ENCODE measurements at places on chromosomes 3 and 15.

DNA sequence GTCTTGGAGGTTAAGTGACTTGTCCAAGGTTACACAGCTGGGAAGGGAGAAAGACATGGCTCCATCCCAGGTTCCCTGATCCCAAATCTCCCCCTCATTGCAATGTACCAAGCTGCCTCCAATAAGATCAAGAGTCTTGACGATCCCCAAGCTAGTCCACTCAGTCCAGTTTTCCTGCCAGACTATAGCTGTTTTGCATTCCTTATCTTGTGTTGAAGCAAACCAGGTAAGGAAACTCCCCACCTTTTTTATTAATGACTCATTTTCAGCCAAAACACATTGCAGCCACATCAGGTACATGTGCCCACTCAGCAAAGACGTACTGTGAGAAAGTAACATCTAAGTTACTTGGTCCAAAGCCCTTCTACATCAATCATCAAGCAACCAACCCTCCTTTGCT, 41.9 kb downstream of the LIPC start:
- peak; percentile 13 for DNase-seq

DNA sequence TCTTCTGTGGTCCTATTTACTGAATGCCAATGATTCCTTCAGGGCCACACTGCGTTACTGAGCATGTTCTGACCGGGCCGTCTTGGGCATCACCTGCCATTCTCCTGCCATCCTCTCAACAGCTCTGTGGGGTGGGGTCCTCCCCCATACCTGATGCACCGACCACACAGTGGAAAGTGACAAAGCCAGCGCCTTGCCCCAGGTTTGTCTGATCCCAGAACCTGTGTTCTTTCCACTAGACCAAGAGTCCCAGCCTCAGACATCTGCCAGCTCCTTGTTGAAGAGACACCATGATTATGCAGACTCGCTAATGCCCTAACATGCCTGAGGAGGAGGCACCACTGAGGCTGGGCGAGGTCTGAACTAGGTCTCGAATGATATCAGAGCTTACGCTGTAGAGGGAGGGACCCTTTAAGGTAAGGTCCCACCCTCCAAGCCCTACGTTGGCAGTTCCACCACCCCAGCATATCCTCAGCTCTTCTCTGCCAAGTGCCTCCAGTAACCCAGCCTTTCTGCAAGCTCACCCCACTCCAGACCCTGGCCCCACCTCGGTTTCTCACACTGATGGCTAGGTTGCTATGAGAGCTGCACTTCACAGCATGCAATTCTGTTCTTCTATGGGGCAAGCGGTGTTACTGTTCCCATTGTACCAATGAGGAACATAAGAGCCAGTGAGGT, 29.8 kb upstream of the PLXNA1 start:
- no peak for DNase-seq

GRCh38 chr15:81296673-81297072, 27.3 kb downstream of the STARD5 start:
- DNase-seq, result peak; percentile 83

DNA sequence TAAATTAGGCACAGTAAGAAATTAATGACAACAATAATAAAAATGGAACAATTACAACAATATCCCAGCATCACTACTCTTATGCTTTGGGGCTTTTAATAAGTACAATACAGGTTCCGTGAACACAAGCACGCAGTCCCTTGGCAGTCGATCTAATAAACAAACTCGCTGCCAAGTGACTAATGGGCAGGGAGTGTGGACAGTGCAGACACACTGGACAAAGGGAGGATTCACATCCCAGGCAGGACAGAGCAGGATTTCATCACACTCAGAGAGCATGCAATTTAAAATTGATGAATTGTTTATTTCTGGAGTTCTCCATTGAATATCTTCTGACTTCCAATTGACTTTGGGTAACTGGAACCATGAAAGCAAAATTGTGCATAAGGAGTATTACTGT, 524.1 kb upstream of the CFAP20DC start:
- no peak for DNase-seq

GRCh38 chr3:97952280-97952679, 20.0 kb downstream of the RIOX2 start:
- DNase-seq, result no peak

GRCh38 chr15:66298803-66299251, 5.5 kb downstream of the DIS3L start:
- no peak for DNase-seq

DNA sequence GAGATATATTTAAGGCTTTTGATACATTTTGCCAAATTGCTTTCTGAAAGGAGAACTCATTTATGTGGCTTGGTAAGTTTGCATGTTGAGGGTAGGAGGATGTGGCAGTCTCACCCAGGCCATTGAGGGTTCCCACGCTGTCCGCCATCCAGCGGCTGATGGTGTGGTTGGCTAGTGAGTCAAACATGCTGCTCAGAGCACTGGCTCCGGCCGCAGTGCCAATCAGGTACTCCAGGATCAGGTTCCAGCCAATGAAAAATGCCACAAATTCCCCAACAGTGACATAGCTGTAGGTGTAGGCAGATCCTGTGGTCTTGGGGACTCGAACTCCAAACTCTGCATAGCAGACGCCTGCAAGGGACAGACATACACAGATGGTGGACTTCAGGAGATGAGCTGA, 82.3 kb downstream of the CLDN11 start:
- no peak for DNase-seq

- peak; percentile 13 for DNase-seq
Observed at GRCh38 chr15:85318048-85318731, 62.2 kb upstream of the AKAP13 start.

DNA sequence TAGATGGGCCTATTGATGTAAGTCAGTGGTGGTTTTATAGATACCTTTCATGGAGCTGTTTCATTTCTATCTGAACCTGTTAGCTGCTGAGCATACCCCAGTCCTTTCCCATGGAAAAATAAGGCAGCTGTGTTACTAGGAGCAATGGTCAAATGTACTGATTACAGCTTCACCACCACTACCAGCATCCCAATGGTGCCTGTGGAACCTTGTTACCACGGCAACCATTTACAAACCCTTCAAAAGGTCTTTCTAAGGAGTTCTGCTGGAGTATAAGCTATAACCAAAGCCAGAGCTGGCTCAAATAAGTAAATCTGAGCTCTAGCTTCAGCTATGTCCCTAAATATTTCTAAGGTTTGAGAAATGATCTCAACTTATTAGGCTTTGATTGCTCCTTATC, 133.4 kb upstream of the ACP3 start:
- no peak for DNase-seq

DNA sequence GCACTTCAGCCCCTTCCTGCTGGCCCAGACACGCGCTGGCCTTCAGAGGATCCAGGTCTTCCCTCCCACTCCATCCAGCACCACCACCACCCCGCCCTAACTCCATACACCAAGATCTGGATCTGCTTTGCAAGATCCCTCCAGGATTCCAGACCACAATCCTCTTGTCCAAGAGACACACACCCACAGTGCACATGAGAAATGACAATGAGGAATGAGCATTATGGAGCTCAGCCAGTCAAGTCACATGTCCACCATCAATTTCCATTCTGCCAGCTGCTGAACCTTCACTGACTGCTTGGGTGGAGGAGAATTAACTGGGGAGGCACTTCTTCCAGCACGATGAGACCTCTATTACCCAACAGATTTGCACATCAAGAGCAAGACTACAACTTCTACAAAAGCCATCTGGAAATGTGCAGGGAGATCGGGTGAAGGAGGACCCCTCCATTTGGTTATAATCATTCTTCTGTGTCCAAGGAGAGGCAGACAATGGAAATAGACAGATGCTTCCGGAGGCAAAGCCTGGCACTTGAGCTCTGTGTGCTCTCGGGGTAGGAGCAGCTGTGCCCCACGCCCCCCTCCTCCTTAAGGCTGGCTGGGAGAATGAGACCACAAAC, 12.3 kb upstream of the SPATA12 start:
- no peak for DNase-seq

DNA sequence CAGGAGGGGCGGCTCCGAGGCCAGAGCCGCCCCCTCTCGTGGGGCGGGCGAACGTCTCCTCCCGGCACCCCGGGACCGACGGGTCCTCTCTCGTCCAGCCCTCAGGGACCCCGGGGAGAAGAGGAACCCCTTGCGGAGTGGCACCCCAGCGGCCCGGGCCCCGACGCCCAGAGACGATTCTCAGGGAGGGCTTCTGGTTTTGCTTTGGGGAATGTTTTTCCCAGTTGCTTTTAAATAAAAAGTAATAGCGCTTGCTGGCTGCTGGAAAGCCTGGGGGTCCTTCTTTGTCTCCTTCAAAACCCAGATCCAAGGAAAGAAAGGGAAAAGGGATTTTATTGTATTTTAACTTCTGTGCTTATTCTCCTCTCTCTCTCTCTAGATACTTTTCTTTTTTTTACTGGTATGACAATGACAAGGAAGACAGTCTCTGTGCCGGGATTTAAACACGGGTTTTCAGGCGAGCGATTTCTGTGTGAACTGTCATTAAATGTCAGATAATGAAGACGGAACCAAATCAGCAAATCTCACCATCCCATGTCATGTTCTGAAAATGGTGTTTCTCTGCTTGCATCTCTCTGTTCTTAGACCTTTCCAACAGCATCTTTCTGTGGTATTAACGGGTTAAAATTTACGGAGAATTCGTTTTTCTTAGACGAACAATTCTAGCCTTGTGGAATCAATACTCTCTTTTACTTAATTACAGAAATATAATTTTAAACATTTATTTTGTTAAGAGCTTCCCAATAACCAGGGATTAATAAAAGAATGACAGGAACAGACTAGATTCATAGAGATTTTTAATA, 530 bp upstream of the PCOLCE2 start:
- DNase-seq, result no peak

DNA sequence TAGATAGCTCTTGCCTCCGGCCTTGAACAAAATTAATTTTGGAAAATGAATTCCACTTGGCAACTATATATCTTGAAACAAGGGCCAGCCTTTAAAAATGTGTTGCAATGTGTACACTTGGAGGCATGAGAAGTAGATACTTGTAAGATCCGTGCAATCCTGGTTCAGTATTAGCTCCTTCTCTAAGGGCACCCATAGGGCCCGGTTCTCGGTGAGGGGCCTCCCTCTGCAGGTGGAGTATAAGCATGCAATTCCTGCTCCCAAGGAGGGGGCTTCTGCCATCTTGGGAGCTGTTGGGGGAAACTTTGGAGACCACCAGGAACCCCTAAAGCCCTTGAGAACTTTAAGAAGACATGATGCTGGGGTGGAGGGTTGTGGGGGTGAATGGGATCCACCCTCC, 388.7 kb upstream of the RGMA start:
- DNase-seq, result no peak

DNA sequence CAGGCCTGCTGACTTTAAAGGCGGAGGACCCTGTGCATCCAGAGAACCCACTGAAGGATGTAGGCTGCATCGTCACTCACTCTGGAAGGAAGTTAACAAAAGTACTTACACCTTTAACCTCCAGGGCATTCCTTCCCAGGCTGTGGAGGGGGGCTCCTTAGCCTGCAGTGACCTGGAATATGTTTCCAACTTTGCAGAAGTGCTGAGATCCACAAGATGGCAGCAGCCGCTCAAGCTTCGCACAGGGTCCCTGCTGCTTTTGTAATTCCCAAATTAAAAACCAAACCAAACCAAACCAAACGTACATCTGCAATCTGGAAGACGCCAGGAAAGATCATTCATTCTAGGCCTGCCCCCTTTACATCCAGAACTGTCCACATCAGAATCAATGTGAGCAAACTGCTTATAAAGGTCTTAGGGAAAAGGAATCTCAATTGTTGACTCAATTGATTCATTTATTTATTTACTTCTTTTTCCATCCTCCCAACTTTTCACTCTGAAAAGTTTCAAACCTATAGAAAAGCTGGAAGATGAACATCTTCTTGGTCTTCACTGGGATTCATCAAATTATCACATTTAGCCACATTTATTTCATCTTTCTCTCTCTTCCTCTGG, 70.5 kb upstream of the KLHL25 start:
- DNase-seq, result peak; percentile 13

DNA sequence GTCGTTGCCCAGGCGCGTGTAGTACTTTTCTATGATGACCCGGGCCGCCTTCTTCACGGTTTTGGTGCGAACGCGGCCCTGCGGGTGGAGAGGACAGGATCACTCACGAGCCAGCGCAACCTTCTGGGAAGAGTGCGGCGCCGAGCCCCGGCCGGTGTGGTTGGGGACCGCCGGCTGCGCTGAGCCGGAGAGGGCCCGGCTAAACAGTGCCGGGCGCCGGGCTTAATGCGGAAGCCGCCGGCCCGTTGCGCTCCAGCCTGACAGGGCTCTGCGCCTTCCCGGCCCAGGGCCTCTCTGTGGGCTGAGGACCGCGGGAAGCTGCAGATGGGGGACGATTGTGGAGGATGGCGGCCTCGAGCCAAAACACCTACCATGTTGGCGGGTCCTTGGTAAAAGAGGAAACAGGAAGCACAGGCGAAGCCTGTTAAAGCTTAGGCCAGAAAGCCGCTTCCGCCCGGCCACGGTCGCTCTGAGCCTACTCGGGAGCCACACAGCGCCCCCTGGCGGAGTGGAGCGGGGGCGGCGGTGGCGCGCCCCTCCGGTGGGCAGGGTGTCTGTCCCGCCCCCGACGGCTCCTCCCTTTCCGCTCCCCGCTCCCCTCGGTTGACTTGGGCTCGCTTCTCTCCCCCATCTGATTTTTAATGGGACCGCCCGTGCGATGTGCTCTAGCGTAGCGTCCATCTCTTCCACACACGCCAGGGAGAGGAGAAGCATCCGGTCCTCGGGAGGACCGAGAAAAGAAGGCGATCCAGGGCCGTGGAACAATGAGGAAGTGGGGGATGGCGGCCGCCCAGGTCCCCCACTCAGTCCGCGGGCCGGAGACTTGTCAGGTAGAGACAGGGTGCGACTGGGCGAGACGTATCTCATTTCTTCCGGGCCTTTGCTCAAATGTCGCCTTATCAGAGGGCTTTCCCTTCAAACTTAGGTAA, at the start of gene RPS17:
TSS of gene RPS17 (minus strand) at position 403 of the 929 bp plus-strand sequence. CDS start at position 374, 29 bp downstream.
- DNase-seq, result peak; percentile 98

DNA sequence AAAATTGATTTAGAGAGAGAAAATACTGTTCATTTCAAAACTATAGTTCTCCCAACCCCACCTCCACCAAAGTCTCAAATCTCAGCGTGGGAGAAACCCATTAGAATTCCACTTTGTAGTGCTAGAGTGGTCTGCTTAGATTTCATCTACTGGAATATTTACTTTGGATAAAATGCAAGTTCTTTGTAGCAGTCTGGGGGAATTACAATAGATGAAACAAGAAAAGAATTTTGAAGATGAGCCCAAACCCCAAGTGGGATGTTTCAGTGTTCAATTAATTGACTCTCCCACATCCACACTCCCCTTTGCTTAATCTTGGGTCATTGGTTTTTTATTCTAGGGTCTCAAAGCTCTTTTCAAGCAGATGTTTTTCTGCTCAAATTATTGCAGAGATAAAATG, 97.8 kb downstream of the RPL22L1 start:
- no peak for DNase-seq

- no peak for DNase-seq
Observed at GRCh38 chr3:198030125-198030524, 70.1 kb downstream of the LMLN start.

GRCh38 chr3:30073622-30074021, 532.8 kb upstream of the TGFBR2 start:
- no peak for DNase-seq

DNA sequence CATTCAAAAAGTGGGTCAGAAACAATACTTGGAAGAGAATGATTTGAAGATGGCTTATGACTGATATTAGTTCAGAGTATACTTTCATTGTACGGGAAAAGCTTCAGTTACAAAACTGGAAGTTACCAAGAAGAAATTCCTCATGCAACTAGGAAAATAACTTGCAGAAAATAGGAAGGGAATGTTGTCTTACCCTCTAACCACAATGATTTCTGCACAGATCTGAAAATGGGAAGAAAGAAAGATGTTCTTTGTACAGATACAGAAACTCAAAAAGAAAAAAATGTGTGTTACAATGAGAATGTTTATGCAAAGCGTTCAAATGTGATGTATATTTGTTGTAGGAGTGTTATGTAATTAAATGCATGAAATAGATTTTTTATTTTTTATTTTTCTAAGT, 3.7 kb downstream of the ZNF280D start:
- DNase-seq, result no peak

- no peak for DNase-seq
Observed at GRCh38 chr15:77706482-77707244, 74.0 kb upstream of the LINGO1 start.

Data from CD4-positive, alpha-beta T cell treated with Interleukin-21 for 1 hour (primary cell).